Stimulated activated CD8-positive, alpha-beta memory T cell treated with anti-CD3 and anti-CD28 coated beads, Interleukin-7, amount 100 ng/mL, for 4 hours (primary cell): ENCODE measurements at places on chromosomes 2 and 18.

GRCh38 chr18:21242780-21243401, 859 bp downstream of the GREB1L start:
- no peak for DNase-seq

- DNase-seq, result no peak
Measured at GRCh38 chr2:27653397-27653796, 10.0 kb downstream of the SUPT7L start.

GRCh38 chr18:28177828-28178635, 1.1 kb upstream of the CDH2 start:
- no peak for DNase-seq

- DNase-seq, result no peak
Measured at GRCh38 chr2:241632478-241633325, 4.3 kb downstream of the THAP4 start.

GRCh38 chr2:178163395-178163794, 30.9 kb upstream of the OSBPL6 start:
- no peak for DNase-seq

GRCh38 chr2:150605664-150606063, 118.2 kb upstream of the RND3 start:
- no peak for DNase-seq
